ENCODE measurements at places on chromosomes 6 and 20. TPM values are rescaled to one million over a fixed set of nuclear protein-coding genes. Genes with fewer than 3 reads are reported as not detected.

THEMIS gene
- total RNA-seq, result not detected

TTLL9 gene
- not detected for total RNA-seq

SCRT2 gene
- not detected for total RNA-seq

EEF1E1 gene
- total RNA-seq, result 87.3 TPM

PXDC1 gene
- total RNA-seq, result 96.5 TPM

ULBP2 gene
- 21.4 TPM for total RNA-seq

LBP gene
- total RNA-seq, result not detected

RIPPLY2 gene
- not detected for total RNA-seq

CRISP2 gene
- not detected for total RNA-seq

SALL4 gene
- under 0.01 TPM for total RNA-seq

TGM3 gene
- not detected for total RNA-seq

PLCB4 gene
- 0.13 TPM for total RNA-seq

WFDC5 gene
- total RNA-seq, result not detected

PRPH2 gene
- total RNA-seq, result 0.53 TPM

LHFPL5 gene
- not detected for total RNA-seq

SLC35F1 gene
- total RNA-seq, result not detected

PRRT1 gene
- total RNA-seq, result not detected

CST9L gene
- not detected for total RNA-seq

TRIM15 gene
- total RNA-seq, result not detected

GUCA1A gene
- not detected for total RNA-seq

FUT9 gene
- total RNA-seq, result not detected

NKAIN2 gene
- not detected for total RNA-seq

GPR6 gene
- total RNA-seq, result not detected

PRR18 gene
- total RNA-seq, result not detected

CCN5 gene
- total RNA-seq, result not detected

NAA20 gene
- total RNA-seq, result 45.8 TPM

SLC22A3 gene
- not detected for total RNA-seq

PAQR8 gene
- 5.8 TPM for total RNA-seq

FOXC1 gene
- total RNA-seq, result 10.5 TPM

COX7A2 gene
- total RNA-seq, result 374 TPM

SIRPD gene
- not detected for total RNA-seq

PCNA gene
- total RNA-seq, result 276 TPM

DAAM2 gene
- total RNA-seq, result not detected

FERMT1 gene
- total RNA-seq, result 4.0 TPM

SEL1L2 gene
- not detected for total RNA-seq

All from mammary microvascular endothelial cell (primary cell).